ENCODE measurements at places on chromosomes 4 and X. TPM values are rescaled to one million over a fixed set of nuclear protein-coding genes. Genes with fewer than 3 reads are reported as not detected.

The SMIM10 gene
- not detected for total RNA-seq

The FATE1 gene
- total RNA-seq: not detected

- H3K27me3 ChIP-seq: no peaks in the 10 kb centered on the region
- no peak for DNase-seq
- no peaks in the 10 kb centered on the region for H3K4me1 ChIP-seq
- H3K36me3 ChIP-seq: no peaks in the 10 kb centered on the region
- no peak overlapping the region for H3K4me3 ChIP-seq
Measured at GRCh38 chr4:151538963-151539362, 130.0 kb downstream of the FHIP1A start.

GRCh38 chr4:124745985-124746801, 33.7 kb upstream of the ANKRD50 start:
- H3K4me1 ChIP-seq: no peaks in the 10 kb centered on the region
- H3K27me3 ChIP-seq: no peaks in the 10 kb centered on the region
- no peak for DNase-seq
- no peak overlapping the region for H3K4me3 ChIP-seq
- H3K27ac ChIP-seq: no peak overlapping the region

Data from GM12878 (cell line).